ENCODE measurements at places on chromosomes 5 and 9. TPM values are rescaled to one million over a fixed set of nuclear protein-coding genes. Genes with fewer than 3 reads are reported as not detected.

The CATSPER3 gene
- total RNA-seq: 0.56 TPM

The SPATA31C1 gene
- not detected for total RNA-seq

The MEIKIN gene
- total RNA-seq: not detected

The GABRP gene
- total RNA-seq: not detected

DNA sequence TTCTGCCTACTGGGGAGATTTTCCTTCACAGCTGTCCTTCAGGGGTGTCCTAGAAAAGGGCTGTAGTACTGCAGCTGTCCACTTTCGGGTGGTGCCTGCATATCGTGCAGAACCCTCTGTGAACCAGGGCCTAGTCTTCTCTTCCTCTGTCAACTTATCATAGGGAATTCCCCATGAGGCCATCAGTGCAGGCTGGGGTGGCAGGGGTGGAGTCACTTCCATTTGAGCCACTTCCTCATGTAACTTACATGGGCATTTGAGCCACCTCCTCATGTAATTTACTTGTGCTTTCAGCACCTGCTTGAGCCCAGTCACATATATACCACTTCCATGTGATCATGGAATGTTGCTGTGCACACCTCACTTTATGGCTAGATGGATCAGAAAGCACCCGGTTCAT lies 742.0 kb upstream of the RGMB start:
- H3K4me3 ChIP-seq: no peak overlapping the region
- no peak for DNase-seq
- no peaks in the 10 kb centered on the region for H3K36me3 ChIP-seq

DNA sequence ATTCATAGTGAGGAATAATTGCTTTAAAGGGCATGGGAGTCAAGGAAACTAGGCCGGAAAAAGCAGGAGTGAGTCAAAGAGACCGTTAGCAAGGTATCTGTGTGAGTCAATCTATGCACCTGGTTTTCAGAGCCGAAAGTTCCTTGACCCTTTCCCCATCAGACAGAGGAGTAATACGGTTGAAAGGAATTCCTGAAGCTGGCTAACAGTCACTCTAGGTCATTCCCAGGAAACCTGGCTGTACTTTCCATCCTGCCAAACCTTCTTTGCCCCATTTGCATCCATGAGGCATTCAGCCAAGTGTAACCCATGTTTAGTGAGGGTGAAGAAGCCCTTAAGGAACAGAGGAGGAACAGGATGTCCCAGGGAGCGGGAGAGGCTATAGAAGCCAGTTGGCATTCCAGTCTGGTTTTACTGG lies 16.2 kb downstream of the RBM18 start:
- no peak overlapping the region for H3K27ac ChIP-seq
- no peaks in the 10 kb centered on the region for H3K27me3 ChIP-seq
- H3K4me3 ChIP-seq: no peak overlapping the region
- H3K4me1 ChIP-seq: peaks cover 22% of the 10 kb centered on the region
- peaks cover 5% of the 10 kb centered on the region for H3K36me3 ChIP-seq
- no peak for DNase-seq

- DNase-seq: no peak
- H3K36me3 ChIP-seq: no peaks in the 10 kb centered on the region
- H3K27ac ChIP-seq: no peak overlapping the region
- no peak overlapping the region for H3K4me3 ChIP-seq
- peaks cover 3% of the 10 kb centered on the region for H3K4me1 ChIP-seq
- H3K27me3 ChIP-seq: no peaks in the 10 kb centered on the region
Measured at GRCh38 chr9:121459513-121459912, 40.1 kb downstream of the GGTA1 start.

Measured in gastrocnemius medialis (tissue), 4 donors.